ENCODE measurements at places on chromosomes 4 and X.

- DNase-seq: no peak
Observed at GRCh38 chrX:39576041-39576872, 521.5 kb downstream of the BCOR start.

DNA sequence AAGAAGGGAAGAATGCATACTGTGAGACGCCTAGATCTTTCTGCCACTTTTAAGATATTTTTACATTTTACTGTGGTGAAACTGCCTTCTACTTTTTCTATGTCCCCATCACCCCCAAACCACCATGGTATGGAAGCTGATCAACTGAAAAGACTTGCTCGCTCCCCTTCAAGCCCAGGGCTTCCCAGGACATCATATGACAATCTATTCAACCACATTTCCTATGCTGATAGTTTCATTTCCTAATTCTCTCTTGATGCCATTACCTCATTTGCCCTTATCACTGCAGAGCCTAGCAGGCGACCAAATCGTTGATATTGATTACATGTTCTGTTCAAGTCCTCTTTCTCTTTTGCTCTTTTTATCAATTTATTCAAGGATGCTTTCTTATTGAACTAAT, 40.1 kb upstream of the KLHL34 start:
- DNase-seq: no peak

- no peak for DNase-seq
Observed at GRCh38 chr4:137532869-137533236, 559 bp upstream of the PCDH18 start.

- no peak for DNase-seq
Observed at GRCh38 chr4:5865896-5866599, 26.8 kb downstream of the CRMP1 start.

- no peak for DNase-seq
Observed at GRCh38 chrX:134431894-134432293, 28.1 kb upstream of the HPRT1 start.

- DNase-seq: no peak
Observed at GRCh38 chrX:23954396-23954795, 46.6 kb downstream of the CXorf58 start.
